ENCODE measurements at places on chromosomes 3 and 15.
A peak's percentile ranks its signal among the peaks of the same experiment; 100 is the strongest.

- peak; percentile 96 for DNase-seq
Measured at GRCh38 chr3:156633335-156633734, 41.1 kb upstream of the TIPARP start.

DNA sequence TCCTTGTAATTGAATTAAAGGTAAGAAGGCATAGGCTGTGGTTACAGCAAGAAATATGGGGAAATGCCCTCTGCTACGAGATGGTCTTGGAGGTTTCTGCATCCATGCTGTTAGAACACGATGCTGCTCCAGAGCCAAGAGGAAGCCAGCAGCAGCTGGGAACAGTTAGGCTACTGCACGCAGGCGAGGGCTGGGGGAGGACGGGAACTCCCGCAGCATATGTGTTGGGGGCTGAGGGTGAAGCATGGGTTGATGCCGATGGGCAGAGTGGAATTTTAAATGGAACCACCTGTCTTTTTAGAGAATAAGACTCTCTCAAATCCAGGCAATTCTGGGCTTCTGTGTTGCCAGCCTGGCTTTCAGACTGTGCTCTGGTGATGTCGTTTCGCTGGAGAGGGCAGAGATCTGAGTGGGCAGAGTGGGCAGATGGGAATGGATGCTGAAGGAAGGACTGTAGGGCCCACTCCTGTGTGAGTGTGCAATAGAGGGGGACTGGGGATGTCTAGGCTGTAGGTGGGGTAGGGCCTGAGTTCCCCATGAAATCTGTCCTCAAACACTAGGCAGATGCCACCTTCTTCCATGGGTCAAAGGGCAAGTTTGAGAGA is 417.0 kb upstream of the TPM1 start:
- no peak for DNase-seq

- no peak for DNase-seq
Measured at GRCh38 chr15:45144775-45145174, 15.0 kb downstream of the DUOX1 start.

- no peak for DNase-seq
Measured at GRCh38 chr15:31407376-31407775, 80.7 kb downstream of the KLF13 start.

GRCh38 chr15:28106294-28107110 is 7.4 kb upstream of the OCA2 start:
- no peak for DNase-seq

DNA sequence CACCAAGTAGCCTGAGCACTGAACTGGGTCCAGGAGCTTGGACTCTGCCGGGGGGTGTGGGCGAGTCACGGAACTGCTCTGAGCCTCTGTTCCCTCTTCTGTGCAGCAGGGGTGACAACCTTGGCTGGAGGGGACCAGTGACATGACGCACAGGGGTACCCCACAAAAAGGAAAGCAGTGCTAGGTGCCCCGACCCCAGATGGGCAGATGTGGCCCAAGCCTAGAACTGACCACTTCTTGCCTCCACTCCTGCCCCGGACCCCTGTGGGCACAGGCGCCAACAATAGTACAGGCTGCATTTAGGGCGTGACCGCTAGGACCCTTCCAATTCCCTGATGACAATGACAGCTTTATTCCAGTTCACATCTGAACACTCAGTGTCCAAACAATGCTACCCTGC is 255.9 kb upstream of the LYSMD4 start:
- DNase-seq = no peak

DNA sequence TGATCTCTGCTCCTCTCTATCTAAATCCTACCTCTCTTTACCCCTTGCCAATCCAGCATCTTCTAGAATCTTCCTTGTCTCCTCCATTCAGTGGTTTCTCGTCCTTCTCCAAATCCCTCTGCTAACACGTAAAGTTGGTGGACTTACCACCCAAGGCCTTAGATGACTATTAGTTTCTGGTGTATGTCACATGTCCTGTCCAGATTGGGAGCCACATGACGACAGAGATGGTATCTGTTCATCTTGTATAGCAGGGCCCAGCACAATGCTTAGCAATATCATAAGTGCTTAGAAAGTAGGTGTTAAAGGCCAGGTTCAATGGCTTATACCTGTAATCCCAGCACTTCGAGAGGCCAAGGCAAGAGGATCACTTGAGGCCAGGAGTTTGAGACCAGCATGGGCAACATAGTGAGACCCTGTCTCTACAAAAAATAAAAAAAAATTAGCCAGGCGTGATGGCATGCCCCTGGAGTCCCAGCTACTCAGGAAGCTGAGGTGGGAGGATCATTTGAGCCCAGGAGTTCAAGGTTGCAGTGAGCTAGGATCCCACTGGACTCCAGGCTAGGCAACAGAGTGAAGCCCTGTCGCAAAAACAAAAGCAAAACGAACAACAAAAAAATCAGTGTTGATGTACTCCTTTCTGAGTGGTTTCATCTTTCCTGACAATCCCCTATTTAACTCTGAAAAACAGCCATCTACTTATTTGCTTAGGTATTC is 81.8 kb downstream of the HMG20A start:
- DNase-seq = no peak

DNA sequence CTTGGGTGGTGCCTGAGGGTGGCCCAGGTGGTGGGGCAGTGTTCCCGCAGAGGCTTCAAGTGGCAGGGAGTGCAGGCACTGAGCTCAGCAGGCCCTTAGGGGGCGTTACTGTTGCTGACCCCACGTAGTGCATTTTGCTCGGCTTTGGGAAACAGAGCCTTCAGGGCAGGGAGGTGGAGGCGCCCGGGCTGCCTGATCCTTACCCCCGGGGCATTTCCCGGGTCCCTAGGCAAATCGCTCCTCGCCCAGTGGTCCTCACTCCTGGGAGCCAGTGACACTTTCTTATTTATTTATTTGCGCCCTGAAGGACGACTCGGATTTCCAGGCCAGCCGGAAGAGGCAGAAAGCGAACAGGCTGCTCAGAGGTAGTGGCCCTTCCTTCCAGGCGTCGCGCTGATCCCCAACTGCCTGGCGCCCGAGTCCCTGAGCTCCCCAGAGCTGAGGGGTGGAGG is 10.1 kb upstream of the FOXB1 start:
- DNase-seq = no peak

DNA sequence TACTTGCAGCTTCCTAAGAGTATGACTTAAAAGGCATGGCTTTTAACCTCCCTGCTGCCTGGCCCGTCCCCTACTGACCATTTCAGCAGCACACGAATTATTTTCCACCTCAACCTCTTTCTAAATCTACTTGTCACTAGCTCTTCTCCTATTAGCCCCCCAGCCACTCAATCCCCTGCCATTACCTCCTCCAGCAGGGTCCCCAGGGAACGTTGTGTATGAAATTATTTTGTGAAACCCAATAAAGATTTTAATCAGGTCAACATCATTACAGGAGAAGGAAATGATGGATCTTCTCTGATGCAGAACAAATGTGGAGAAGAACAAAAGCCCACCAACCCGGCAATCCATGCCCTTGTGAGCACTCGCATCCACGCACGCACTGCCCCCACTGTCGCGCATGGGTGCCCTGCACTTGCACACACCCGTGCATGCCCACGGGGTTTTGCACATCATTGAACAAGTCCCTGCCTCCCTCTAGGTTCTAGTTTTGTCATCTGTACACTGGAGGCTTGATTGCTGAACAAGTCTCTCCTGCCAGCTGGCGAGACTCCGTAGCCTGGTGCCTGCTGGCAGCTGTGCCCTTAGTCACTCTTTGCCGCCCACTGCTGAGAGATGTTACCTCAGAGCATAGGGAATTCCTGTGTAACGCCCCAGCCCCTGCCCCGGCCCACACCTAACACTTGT is 51.6 kb downstream of the LINGO1 start:
- DNase-seq = no peak

GRCh38 chr3:18806633-18807032 is 341.7 kb upstream of the KCNH8 start:
- DNase-seq = no peak

- no peak for DNase-seq
Measured at GRCh38 chr15:39059917-39060316, 495.3 kb upstream of the RASGRP1 start.

DNA sequence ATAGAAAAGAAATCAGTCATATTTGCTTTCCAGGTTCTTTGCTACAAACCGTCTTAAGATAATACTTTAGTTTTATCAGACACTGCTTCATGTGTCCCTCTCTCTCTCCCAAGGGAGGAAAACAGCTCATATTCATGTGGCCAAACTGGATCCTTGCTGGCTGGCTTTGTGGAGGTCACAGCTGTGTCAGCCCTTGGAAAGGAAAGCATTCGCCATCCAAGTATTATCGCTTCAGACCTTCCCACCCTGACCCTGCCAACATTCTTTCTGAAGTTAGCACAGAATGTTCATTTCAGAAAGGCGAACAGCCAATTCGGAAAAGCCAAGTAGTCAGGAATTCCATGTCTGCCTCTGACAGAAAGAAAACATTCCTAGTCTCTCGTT is 213.6 kb downstream of the FEZF2 start:
- peak; percentile 29 for DNase-seq

- peak; percentile 99 for DNase-seq
Measured at GRCh38 chr15:63502843-63503738, 1.3 kb upstream of the USP3 start.

DNA sequence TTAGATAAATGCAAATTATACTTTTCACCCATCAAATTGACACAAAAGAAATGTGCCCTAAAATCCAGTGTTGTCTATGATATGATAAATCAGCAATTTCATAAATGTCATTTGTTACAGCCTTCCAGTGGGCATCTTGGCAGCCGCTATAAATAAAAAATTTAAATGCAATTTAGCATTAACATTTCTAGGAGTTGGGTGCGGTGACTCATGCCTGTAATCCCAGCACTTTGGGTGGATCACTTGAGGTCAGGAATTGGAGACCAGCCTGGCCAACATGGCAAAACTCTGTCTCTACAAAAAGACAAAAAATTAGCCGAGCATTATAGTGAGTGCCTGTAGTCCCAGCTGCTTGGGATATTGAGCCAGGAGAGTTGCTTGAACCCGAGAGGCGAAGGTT is 65.9 kb upstream of the POMGNT2 start:
- DNase-seq = peak; percentile 24

DNA sequence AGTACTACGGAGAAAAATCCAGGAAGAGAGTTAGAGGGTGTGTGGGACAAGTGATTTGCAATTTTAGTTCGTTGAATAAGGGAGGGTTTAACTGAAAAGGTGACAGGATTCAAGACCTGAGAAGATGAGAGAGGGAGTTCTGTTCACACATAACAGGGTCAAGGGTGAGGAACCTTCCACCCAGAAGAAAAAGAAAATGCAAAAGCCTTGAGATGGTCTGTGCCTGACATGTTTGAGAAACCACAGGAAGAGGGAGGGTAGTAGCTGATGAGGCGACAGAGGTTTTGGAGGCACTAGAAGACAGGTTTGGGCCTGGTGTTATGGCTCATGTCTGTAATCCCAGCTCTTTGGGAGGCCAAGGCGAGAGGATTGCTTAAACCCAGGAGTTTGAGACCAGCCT is 591 bp upstream of the SLC25A20 start:
- DNase-seq = no peak

DNA sequence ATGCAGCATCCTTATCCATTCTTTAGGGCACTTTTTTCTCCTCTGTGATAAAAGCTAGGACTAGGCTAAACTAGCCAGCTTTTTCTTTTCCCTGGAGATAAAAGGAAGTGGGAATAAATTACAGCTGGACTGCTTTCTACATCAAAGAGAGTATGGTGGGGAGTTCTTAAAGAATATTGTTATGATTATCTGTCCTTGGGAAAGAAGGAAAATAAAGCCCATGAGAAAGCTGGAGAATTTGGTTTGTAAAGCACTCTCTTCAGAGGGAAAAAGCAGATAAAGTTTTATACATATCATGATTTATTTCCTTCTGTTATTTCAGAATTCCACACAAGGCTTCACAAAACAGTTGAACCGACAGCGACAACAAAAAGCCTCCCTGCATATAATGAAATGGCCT is 923.0 kb downstream of the DIPK2A start:
- no peak for DNase-seq

GRCh38 chr3:122488262-122488973 is 26.3 kb downstream of the KPNA1 start:
- peak; percentile 67 for DNase-seq

DNA sequence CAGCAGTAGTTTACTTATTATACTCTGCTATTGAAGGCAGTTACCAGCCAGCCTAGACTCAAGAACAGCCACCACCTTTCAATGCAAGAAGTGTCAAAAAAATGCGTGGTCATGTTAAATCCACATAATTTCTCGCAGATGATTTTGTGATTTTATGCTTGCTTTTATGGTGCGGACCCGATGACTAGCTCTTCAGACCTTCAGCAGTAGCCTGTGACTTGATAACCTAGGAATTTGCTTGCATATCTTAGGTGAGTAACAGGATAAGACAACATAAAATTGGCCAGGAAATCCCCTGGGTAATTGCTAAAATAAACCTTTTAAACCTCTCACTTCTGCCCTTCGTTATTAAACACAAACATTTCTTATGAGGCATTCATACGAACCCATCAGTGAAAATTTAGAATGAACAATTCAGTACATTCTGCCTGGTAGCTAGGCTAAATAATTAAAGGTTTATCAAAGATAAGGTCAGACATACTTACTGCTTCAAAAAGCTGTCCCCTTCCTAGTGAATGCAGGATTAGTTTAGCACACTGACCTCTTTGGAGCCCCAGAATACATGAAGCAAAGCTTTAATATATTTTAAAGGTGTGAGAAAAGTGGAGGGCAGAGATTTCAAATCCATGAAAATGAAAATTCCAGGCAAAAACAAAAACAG is 798.8 kb downstream of the OTOL1 start:
- peak; percentile 94 for DNase-seq

- DNase-seq = no peak
Measured at GRCh38 chr15:60803059-60803458, 324.1 kb upstream of the ICE2 start.

- DNase-seq = peak; percentile 74
Measured at GRCh38 chr15:89119489-89120478, 31.5 kb downstream of the ABHD2 start.

- no peak for DNase-seq
Measured at GRCh38 chr15:96406701-96407100, 76.2 kb downstream of the NR2F2 start.

DNA sequence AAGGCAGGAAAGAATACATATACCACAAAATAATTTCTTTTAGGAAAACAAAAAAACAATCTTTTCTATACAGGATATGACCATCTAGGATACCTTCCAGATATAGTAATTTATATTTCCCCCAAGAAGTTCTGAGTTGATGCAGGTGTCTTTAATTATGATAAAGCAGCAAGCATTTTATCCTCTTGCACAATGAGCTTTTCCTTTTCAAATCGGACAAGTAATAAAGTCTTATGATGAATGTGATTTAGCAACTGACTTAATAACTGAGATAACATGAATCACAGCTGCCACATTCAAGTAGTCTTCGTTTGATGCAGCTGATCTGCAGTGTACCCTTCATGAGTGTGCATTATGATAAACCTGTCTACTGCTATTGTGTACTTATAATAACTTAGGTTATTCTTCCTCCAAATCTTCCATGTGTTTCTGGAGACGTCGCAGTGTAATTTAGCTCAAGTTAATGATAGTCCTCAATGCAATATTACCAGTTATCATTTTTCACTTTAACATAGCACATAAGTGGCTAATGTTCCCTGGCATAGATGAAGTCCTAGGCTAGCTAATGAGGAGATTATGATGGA is 260.3 kb upstream of the MRPL3 start:
- DNase-seq = no peak

GRCh38 chr3:130687327-130687726 is 59.3 kb downstream of the PIK3R4 start:
- DNase-seq = no peak

GRCh38 chr15:65034719-65035118 is 5.3 kb upstream of the MTFMT start:
- DNase-seq = no peak
